ENCODE measurements at places on chromosomes 13 and 19.

- DNase-seq = no peak
These were observed 14.9 kb downstream of the KLHL26 start for GRCh38 chr19:18651733-18652132.

DNA sequence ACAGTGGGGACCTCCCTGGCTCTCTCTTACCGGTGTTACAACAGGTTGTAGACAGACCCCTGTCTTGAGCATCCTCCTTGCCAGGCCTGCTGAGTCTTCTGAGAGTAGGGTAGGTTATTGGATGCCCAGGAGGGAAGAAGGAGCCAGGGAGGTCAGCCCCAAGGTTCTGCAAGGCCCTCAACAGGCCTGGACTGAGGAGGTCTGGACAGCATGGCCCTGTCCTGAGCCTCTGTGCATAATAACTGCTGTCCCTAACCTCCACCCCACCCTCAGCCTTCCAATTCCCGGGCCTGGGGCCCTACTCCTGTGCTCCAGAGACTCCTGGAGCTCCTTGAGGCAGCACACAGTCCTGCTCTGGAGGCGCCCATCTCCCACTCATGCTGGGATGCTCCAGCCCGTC, 336 bp downstream of the CD22 start:
- no peak for DNase-seq

- no peak for DNase-seq
These were observed 10.1 kb downstream of the ATCAY start for GRCh38 chr19:3890591-3890990.

DNA sequence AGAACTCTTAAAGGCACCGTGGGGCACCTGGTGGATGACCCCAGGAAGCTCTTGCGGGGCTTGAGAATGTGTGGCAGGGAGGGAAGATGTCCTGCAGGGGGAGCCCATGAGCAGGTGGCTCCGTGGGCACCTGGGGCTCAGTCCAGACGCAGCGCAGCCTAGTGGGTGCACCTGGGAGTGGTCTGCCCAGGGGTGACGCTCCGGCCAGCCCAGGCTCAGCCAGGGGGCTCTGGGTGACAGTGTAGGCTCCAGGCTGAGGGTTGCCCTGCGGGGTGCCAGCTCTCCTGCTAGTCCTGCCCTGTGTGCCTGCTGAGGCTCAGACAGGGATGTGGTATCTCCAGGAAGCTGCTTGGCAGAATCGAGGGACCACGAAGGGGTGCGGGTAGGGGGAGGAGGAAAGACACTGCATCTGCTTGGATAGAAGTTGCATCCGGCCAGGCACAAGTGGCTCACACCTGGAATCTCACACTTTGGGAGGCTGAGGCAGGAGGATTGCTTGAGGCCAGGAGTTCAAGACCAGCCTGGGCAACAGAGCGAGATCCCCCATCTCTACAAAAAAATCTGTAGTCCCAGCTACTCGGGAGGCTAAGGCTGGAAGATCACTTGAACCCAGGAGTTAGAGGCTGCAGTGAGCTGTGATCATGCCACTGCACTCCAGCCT, 15.0 kb upstream of the PGLS start:
- DNase-seq = no peak

DNA sequence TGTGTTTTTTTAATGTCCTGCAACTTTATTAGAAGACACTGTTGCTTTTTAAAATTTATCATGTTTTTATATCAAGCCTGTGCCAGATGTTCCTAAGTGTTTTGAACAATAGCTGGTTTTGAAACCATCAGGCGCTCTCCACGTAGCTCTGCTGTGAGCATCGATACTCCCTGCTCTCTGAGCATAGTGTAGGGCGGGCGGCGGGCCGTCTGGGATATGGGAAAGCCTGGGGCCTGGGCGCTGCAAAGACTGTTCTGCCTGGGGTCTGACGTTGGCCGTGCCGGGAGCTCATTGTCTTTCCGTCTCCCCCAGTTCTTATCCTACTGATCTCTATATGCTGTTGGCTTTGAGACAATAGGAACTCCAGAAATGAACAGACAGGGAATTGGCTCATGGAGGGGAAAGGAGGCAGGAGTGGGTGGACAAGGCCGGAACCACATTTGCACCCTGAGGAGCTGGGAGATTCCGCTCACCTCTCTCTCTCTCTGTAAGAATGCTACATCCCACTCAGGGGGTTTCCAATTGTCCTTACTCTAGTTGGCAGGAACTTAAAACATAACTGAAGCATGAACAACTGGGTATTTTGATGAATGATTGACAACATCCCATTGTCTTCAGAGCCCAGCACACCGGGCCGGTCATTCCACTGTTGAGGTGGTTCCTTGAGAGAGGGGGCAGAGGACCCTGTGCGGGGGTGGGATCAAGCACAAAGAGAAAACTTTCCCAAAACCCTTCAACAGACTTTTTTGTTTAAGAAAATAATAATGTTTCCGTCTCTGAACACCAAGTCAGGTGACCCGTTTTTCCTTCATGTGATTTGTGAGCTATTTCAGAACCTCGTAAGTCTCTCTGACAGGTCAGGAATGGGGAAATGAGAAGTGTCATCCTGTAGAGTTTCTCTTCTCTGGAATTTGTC, 64.7 kb downstream of the COL4A2 start:
- DNase-seq = no peak

- DNase-seq = no peak
These were observed 1.5 kb downstream of the CERS1 start for GRCh38 chr19:18894254-18895037.

Measured in AG09319 (cell line).